ENCODE measurements at places on chromosomes 6 and 20.

DNA sequence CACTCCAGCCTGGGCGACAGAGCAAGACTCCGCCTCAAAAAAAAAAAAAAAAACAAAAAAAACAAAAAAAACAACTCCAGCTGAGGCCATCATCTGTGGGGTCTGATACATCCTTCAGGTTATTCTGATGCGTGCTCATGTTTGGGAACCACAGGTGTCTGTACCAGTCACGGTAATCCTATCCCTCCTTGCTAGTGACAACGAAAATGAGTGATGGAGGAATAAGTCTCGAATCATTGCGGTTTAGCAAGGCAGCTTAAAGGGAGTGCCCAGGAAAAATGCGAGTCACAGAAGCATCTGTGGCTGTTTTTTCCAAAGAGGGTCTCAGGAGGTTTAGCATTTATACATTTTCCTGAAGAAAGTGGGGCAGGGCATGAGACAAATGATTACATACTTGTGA is 48.8 kb downstream of the MCUR1 start:
- peaks cover 4% of the 10 kb centered on the region for H3K36me3 ChIP-seq
- H3K27ac ChIP-seq: peak overlapping the region; percentile 76
- no peak overlapping the region for H3K4me3 ChIP-seq
- DNase-seq: no peak
- H3K4me1 ChIP-seq: peaks cover 59% of the 10 kb centered on the region

DNA sequence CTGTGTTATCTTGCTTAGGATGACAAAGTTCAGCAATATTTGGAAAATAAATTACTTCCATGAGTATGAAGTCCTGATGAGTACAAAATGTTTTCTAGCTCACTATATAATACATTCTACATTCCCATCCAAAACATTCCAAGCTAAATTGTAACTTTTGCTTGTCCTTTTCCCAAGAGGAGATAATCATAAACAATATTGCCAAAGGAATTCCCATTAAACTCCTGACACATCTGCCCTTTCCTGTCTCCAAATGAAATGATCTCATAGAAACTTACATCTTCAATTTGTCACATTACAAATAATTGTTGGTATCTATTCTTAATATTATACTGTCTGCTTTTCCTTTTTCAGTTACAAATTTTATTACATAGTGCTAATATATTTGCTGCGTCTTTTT is 20.4 kb upstream of the SENP6 start:
- peaks cover 7% of the 10 kb centered on the region for H3K27me3 ChIP-seq
- no peak overlapping the region for H3K4me3 ChIP-seq
- peaks cover 2% of the 10 kb centered on the region for H3K36me3 ChIP-seq
- DNase-seq: no peak
- H3K27ac ChIP-seq: no peak overlapping the region

DNA sequence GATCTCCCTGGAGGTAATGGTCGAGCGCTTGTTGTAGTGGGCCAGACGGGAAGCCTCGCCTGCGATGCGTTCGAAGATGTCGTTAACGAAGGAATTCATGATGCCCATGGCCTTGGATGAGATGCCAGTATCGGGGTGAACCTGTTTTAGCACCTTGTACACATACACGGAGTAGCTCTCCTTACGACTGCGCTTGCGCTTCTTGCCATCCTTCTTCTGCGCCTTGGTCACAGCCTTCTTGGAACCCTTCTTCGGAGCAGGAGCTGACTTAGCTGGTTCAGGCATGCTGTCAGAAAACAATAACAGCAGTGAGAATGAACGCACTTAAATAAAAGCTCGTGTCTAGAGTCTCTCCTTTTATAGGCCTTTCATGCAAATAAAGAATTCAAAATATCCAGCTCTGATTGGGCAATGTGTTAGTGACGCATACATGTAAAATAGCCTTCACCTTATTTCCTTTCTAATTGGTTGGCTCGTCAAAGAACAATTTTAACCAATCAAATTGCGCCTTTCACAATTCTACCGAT is 129.2 kb downstream of the HFE start:
- no peaks in the 10 kb centered on the region for H3K27me3 ChIP-seq
- H3K36me3 ChIP-seq: no peaks in the 10 kb centered on the region
- H3K4me3 ChIP-seq: no peak overlapping the region
- DNase-seq: peak; percentile 76

DNA sequence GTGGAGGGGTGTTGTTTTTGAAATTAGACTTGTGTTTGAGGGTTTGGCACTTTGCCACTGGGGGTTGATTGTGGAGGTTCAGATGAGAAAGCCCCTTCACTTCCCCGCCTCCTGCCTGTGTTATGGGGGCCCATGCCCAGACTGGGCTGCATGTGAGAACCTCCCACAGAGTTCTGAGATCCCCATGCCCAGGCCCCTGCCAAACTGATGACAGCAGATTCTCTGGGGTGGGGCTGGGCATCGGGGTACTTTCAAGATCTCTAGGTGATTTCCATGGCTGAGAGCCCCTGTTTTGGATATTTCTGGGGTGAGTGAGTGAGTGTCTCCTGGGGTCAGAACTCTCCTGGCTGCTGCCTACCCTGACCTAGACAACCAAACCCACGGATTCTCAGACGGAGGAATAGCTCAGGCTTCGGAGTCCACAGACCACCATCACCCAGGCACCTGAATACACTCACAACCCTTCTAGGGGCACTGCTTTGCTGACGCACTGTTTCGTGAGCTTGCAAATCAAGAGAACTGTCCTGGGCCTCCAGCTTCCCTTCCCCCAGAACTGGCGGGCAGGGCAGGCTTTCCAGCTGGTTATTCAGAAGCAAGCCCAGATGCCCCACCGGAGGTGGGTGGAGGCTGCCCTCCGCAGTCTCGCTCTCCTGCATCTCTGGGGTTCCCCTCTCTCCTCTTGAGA is 6.3 kb downstream of the BCAS1 start:
- H3K27ac ChIP-seq: peak overlapping the region; percentile 71
- DNase-seq: peak; percentile 69
- H3K4me3 ChIP-seq: peak overlapping the region; percentile 39
- no peaks in the 10 kb centered on the region for H3K36me3 ChIP-seq

DNA sequence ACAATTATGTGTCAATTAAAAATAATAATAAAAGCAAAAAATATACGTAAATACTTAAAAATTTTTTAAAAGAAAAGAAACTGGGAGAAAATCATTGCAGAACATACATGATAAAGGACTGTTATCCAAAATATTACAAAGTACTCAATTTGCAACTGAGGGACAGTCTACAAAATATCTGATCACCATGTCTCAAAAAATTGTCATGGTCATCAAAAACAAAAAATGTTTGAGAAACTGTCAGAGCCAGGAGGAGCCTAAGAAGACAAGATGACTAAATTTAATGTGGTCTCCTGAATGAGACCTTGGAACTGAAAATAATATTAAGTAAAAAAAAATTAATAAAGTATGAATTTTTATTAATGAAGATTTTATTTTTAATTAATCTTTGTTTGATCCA is 43.5 kb downstream of the DTNBP1 start:
- H3K27me3 ChIP-seq: no peaks in the 10 kb centered on the region
- H3K4me3 ChIP-seq: no peak overlapping the region
- no peak for DNase-seq

DNA sequence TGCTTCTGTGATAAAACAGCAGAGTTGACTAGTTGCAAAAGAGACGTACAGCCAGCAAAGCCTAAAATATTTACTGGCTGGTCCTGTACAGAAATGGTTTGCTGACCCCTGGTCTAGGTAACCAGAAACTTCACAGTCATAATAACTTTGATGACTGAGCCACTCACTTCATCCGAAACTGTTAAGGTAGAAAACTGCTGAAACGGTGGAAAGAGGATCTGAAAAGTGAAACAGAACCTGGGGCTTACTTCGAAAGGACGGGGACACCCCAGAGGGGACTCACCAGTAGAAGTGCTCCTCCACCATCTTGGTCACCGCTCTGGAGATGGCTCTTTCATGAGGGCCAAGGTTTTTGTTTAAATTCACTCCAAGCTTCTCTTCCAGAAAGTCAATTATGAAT is 16.4 kb downstream of the FAXC start:
- H3K36me3 ChIP-seq: no peaks in the 10 kb centered on the region
- peaks cover 14% of the 10 kb centered on the region for H3K27me3 ChIP-seq
- peaks cover 2% of the 10 kb centered on the region for H3K4me1 ChIP-seq
- no peak for DNase-seq
- no peak overlapping the region for H3K4me3 ChIP-seq

DNA sequence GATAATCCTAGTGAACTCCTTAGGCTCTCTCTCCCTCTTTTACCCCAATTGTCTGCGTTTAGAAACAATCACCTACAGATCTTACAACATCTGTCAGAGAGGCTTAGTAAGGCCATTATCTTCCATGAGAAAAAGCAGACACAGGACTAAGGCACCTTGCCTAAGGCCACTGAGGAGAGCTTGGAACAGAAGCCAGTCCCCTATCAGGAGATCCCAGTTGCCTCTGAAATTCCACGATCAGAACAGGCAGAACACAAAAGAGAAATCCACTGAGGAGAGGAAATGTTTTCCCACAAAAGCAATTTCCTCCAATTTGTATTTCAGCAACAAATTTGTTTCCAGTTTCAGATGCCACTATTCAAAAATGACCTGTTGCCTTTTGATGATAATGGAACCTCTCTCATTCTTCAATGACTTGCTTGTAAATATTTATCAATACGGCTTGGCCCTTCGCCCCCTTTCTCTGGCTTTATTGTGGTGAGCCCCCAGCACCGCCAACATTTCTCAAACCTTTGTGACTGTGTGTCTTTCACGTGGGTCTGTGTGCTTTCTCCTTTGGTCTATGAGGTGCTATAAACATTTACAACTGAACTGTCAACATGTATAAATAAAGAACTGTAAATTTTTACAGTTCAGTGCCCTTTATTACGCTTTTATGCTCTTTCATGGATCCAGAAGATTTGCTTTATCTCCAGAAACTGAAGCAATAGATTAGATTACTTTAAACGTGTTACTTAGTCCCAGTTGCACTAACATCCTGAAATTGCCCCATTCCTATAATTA is 187.8 kb upstream of the PHACTR1 start:
- peaks cover 3% of the 10 kb centered on the region for H3K27me3 ChIP-seq
- no peaks in the 10 kb centered on the region for H3K36me3 ChIP-seq
- no peak overlapping the region for H3K4me3 ChIP-seq

DNA sequence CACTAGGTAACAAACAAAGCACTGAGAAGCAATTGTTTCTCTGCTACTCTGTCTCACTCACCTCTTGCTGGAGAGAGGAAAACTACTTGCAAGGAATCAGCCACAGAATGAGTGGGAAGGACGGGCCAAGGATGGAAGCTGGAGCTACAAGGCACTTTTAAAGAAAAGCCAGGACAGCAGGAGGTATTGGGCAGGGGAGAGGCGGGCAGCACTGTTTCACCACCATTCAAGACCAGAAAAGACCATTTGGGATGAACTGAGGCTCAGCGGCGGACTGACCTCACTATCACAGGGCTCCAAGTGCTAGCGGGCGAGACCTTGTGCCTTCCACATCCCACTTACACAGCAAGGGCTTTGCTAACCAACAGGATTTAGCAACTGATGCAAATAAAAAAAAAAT is 137.4 kb downstream of the IPCEF1 start:
- peaks cover 63% of the 10 kb centered on the region for H3K4me1 ChIP-seq
- peak overlapping the region; percentile 38 for H3K27ac ChIP-seq
- no peak overlapping the region for H3K4me3 ChIP-seq
- DNase-seq: no peak
- peaks cover 10% of the 10 kb centered on the region for H3K36me3 ChIP-seq
- H3K27me3 ChIP-seq: no peaks in the 10 kb centered on the region

GRCh38 chr20:57225197-57225733 is 41.2 kb downstream of the BMP7 start:
- H3K4me1 ChIP-seq: no peaks in the 10 kb centered on the region
- H3K36me3 ChIP-seq: no peaks in the 10 kb centered on the region
- H3K4me3 ChIP-seq: no peak overlapping the region
- H3K27ac ChIP-seq: no peak overlapping the region
- H3K27me3 ChIP-seq: peaks cover 12% of the 10 kb centered on the region

GRCh38 chr20:2285613-2286012 is 10.2 kb upstream of the TGM3 start:
- no peak overlapping the region for H3K27ac ChIP-seq
- peaks cover 11% of the 10 kb centered on the region for H3K27me3 ChIP-seq
- H3K36me3 ChIP-seq: no peaks in the 10 kb centered on the region
- H3K4me1 ChIP-seq: peaks cover 3% of the 10 kb centered on the region

DNA sequence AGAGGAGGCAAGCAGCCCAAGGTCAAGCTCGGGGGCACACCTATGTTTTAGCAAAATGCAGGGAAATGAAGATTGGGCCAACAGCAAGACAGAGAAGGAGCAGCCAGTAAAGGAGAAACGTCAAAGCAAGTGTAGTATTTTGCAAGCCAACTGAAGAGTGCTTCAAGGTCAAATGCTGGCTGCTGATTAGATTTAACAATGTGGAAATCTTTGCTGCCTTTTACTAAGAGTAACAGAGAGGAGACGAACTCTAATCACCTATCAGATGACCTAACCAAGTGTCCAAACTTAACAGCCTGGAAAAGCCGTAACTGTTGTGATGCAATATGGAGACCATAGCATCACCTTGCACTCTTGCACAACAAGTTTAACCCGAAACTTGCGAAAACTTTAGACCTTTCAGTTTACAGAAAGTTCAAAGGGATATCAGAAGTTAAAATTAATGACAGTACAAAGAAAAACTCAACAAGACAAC is 30.4 kb downstream of the AKIRIN2 start:
- peaks cover 16% of the 10 kb centered on the region for H3K4me1 ChIP-seq
- no peak overlapping the region for H3K4me3 ChIP-seq
- DNase-seq: no peak
- peak overlapping the region; percentile 13 for H3K27ac ChIP-seq
- no peaks in the 10 kb centered on the region for H3K27me3 ChIP-seq

- DNase-seq: no peak
- H3K27me3 ChIP-seq: peaks cover 2% of the 10 kb centered on the region
- H3K36me3 ChIP-seq: no peaks in the 10 kb centered on the region
- H3K4me3 ChIP-seq: no peak overlapping the region
- peaks cover 83% of the 10 kb centered on the region for H3K4me1 ChIP-seq
These were observed 14.6 kb upstream of the ARMC12 start for GRCh38 chr6:35722121-35722761.

DNA sequence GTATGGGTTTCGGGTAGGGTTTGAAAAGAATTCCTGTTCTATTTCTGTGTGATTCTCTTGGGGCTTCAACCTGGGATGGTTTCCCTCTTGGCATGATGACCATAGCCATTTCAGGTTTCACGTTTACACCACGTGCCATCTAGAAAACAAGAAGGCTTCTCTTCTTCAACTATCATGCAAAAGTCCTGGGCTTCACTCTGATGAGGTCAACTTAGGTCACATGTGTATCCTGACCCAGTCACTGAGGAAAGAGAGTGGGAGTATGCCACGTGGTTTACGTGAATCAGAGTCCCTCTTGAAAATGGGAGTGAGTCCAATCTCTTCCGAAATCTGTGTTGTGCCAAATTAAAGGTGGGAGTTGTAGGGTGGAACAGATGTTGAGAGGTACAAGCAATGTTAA is 141.3 kb upstream of the INSM1 start:
- no peaks in the 10 kb centered on the region for H3K4me1 ChIP-seq
- DNase-seq: no peak
- no peak overlapping the region for H3K27ac ChIP-seq
- no peaks in the 10 kb centered on the region for H3K36me3 ChIP-seq
- H3K4me3 ChIP-seq: no peak overlapping the region
- peaks cover 14% of the 10 kb centered on the region for H3K27me3 ChIP-seq

DNA sequence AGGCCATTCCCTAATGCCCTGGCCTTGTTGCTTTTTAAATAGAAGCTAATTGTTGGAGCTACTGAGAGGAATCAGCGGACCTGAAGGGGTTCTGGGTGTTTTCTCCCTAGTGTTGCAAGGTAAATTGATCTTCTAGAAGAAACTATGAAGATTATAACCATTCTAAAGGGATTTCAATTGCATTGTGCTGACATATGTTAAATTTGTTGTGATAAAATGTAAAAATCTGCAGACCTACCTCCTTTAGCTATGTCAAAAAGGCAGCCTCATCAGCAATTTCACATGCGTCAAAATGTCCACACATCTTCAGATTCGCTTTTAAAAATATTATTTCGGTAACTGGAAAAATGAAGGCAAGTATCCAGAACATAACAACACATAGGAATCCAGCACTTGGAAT is 44.4 kb downstream of the IYD start:
- peaks cover 57% of the 10 kb centered on the region for H3K27me3 ChIP-seq
- H3K4me3 ChIP-seq: no peak overlapping the region
- H3K36me3 ChIP-seq: no peaks in the 10 kb centered on the region
- no peak for DNase-seq
- H3K27ac ChIP-seq: no peak overlapping the region

Measured in activated naive CD8-positive, alpha-beta T cell treated with anti-CD3 and anti-CD28 coated beads, Interleukin-2, amount 50 U/mL, for 24 hours (primary cell).